HAP-1 (cell line): ENCODE measurements at places on chromosomes 6 and 20.

- no peak for DNase-seq
Measured at GRCh38 chr6:83518816-83519480, 6.6 kb downstream of the PRSS35 start.

GRCh38 chr6:16736856-16737775 lies 24.1 kb downstream of the ATXN1 start:
- no peak for DNase-seq

GRCh38 chr20:53800883-53801604 lies 207.4 kb upstream of the ZNF217 start:
- no peak for DNase-seq

DNA sequence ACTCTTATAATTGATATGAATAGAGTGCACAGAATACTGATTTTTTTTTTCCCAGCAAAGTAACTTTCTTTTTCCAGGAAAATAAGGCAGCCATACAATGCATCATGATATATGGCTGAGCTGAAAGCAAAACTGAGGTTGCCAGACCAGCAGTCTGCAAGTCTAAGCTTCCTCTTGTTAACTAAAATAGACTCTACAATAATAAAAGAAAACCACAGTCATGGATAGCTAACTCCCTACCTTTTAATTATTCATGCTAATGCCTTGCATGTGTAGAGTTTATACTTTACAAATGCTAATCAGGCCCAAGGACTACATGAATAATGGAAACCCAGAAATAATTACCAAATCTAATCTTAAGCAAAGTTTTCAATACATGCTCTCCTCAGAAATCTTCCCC lies 47.4 kb downstream of the MAP7 start:
- DNase-seq, result peak; percentile 98

- DNase-seq, result no peak
Measured at GRCh38 chr6:44554861-44555260, 167.4 kb downstream of the CDC5L start.

DNA sequence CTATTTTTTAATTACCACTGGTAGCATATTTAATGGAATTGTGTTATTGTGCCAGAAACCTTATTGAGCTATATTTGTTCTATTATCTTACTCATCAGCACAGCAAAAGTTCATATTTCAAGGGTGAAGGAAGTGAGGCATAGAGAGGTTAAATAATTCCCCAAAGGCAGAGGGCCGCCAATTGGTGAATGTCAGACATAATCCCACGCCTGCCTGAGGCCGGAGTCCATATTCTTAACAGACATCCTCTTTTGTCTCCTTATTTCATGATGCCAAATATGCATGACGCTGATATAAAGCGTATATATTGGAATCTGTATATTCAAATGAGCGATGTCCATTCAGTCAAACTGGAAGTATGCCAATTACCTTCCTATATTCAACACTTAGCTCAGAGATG lies 505.0 kb upstream of the SLC35B3 start:
- no peak for DNase-seq

- no peak for DNase-seq
Measured at GRCh38 chr20:63738687-63739129, 868 bp upstream of the SLC2A4RG start.

DNA sequence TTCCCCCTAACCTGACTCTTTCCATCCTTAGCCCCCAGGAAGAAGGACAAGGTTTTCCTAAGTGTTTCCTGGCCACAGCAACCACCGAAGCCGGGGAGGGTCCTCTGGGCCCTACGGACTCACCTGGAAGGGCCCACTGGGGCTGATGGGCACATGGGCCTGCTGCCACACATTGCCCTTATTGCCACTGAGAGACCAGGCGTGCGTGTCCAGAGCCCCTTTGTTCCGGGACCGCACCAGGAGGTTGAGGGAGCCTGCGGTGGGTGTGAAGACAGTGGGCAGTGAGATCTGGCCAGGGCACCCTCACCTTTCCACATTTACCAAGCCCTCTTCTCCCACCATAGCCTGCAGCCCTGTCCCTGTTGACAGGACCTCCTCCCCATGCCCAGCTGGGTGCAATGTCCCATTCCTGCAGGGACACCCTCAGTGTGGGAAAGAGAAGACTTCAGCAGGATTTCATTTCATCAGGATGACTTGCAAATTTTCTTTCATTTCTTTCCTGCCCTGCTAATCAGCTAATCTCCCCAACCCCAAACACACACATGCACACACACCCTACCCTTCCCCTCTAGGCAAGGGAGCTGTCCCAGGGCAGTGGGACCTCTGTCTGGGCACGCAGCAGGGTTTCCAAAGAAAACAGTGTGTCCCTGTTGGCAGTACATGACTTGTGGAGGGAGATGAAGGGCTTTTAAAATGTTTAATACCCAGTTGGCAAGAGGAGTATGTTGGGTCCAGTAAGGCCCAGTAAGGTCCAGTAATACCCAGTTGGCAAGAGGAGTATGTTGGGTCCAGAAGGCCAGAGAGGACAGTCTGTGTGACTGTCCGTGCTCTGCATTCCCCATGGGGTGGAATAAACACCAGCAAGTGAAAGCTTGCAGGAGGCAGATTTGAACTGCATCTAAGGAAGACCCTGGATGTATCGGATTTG lies 59.0 kb downstream of the MDGA1 start:
- DNase-seq, result no peak

GRCh38 chr20:50675671-50676376 lies 15.5 kb downstream of the RIPOR3 start:
- no peak for DNase-seq

DNA sequence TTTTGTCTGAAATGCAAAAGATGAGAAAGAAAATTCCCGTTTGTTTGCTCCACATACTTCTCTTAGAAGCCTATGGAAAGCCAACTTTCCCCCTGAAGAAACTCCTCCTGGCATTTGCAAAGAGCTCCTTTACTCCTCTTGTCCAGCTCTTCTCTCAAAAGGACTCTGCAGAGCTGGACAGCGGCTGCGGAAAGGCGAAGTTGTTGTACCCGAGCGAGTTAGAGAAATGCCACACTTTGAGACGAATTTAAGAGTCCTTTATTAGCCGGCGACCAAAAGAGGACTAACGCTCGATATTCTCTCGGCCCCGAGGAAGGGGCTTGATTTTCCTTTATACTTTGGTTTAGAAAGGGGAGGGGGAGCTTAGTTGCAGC lies 157.8 kb downstream of the TRIM27 start:
- DNase-seq, result no peak

GRCh38 chr6:115612216-115612615 lies 448.5 kb downstream of the FRK start:
- no peak for DNase-seq

- no peak for DNase-seq
Measured at GRCh38 chr6:122710908-122711635, 68.4 kb upstream of the FABP7 start.

GRCh38 chr20:36827541-36828279 lies 48.2 kb upstream of the TLDC2 start:
- no peak for DNase-seq

DNA sequence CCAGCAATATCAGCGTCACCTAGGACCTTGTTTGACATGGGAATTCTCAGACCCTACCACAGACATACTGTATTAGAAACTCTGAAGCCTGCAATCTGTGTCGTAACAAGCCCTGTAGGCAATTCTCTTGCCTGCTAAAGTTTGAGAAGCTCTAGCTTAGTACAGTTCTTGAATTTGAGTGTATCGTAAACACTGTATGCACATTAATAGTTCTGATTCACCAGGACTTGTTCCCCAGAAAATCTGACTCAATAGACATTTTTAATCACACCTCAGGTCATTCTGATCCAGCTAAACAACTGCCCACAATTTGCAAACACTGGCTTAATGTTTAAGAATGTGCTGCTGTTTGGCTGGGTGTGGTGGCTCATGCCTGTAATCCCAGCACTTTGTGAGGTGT lies 414.3 kb downstream of the TFAP2A start:
- DNase-seq, result no peak

DNA sequence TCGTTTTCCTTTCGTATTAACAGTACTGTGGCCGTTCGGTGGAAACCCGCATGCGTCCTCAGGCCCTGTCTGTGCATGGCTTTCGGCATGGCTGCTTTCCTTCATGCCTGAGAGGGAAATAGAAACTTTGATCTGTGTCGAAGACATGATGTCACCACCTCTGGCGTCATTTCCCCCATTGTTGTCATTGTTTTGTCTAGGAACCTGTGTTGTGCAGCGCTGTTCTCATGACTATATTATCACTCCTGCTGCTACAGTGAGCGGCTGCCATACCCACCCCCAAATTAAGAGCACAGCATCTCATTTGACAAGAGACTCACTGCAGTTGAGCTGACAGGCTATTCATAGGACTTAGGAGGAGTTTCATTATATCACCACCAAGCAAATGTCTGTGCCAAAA lies 172.3 kb downstream of the TMEM242 start:
- no peak for DNase-seq

GRCh38 chr20:50308513-50309279 lies 118.1 kb downstream of the CEBPB start:
- DNase-seq, result no peak

DNA sequence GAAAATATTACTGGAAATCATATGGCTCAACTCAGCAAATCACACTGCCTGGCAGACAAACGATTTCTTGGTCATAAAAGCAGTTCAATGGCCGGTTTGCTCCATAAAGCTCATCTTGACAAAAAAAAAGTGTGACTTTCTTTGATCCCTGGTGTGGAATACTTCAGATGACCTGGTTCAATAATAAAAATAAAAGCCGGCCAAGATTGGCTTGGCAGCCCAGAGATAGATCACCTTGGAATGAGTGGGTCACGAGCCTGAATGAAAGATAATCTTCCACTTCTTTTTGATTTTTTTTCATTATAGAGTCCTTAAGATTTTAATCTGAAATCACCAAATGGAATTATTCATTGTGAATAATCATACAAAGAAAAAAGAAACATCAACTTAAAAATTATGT lies 445.3 kb upstream of the CITED2 start:
- DNase-seq, result no peak

DNA sequence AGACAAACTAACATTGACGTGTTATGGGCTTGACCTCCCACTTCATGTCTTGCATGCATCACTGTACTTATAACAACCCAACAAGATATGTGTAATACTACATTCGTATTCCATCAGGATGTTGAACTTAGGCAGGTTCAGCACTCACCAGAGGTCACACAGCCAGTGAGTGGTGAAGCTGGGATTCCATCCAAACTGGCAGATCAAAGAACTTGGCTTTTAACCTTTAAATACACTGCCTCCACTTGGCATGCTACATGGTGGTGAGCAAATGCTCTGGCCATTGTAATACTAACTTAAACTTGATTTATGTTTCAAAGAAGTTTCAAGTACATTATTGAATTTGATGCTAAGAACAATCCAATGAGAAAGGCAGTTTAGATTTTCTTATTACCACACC lies 10.7 kb upstream of the HDDC2 start:
- no peak for DNase-seq

- no peak for DNase-seq
Measured at GRCh38 chr6:98514073-98514720, 320.2 kb upstream of the POU3F2 start.

DNA sequence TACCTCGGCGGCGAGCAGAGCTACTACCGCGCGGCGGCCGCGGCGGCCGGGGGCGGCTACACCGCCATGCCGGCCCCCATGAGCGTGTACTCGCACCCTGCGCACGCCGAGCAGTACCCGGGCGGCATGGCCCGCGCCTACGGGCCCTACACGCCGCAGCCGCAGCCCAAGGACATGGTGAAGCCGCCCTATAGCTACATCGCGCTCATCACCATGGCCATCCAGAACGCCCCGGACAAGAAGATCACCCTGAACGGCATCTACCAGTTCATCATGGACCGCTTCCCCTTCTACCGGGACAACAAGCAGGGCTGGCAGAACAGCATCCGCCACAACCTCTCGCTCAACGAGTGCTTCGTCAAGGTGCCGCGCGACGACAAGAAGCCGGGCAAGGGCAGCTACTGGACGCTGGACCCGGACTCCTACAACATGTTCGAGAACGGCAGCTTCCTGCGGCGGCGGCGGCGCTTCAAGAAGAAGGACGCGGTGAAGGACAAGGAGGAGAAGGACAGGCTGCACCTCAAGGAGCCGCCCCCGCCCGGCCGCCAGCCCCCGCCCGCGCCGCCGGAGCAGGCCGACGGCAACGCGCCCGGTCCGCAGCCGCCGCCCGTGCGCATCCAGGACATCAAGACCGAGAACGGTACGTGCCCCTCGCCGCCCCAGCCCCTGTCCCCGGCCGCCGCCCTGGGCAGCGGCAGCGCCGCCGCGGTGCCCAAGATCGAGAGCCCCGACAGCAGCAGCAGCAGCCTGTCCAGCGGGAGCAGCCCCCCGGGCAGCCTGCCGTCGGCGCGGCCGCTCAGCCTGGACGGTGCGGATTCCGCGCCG lies 994 bp downstream of the FOXC1 start:
- peak; percentile 44 for DNase-seq

DNA sequence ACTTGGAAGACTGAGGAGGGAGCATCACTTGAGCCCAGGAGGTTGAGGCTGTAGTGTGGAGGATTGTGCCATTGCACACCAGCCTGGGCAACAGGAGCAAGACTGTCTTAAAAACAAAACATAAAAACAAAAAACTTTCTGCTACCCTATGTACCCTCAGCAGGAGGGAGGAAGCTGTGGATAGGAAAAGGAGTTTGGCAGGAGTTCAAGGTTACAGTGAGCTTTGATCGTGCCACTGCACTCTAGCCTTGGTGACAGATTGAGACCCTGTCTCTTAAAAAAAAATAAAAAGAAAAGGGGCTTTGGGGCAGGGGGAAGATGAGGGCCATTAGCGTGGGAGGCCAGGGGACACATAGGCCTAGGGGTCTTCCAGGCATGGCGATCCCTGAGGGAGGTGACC lies 135.7 kb downstream of the DHX35 start:
- DNase-seq, result no peak

DNA sequence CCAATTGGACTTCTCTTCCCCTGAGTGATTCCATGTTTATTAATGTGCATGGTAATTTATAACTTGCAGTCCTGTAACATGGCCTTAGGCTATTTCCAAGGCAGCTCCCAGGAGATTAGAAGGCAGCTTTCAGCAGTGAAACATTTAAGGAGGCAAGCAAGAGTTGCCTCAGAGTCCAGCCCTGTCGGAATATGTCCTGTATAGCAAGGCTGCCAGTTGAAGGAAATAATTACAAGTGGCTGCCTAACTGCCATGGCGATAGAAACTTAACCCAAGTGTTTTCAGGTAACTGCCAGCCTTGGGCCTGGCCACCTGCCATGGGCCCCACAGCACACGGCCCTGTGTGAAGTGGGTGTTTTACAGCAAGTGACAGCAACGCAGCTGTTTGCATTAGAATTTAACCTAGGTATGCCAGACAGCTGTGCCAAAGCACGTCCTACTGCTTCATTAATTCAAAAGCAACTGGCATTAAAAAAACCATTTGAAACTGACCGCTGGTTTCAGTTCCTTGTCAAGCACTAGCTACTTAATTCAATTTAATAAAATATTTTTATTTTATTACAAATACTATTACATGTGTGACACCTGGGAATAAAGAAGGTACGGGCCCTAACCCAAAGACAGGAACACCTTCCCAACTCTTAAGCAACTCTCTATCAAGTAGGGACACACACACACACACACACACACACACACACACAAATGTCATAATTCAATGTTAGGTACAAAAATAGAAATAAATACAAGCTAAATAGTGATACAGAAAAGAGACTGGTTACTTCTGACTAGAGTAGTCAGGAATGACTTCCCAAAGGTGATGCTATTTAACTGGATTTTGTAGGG lies 151.8 kb upstream of the HEY2 start:
- DNase-seq, result no peak
